ENCODE measurements at places on chromosomes 2 and 18.

- DNase-seq: no peak
Observed at GRCh38 chr2:85503168-85503850, 35.7 kb upstream of the MAT2A start.

GRCh38 chr2:36582951-36583350, 15.0 kb downstream of the FEZ2 start:
- no peak for DNase-seq

- no peak for DNase-seq
Observed at GRCh38 chr18:75548353-75548905, 120.9 kb upstream of the SMIM21 start.

DNA sequence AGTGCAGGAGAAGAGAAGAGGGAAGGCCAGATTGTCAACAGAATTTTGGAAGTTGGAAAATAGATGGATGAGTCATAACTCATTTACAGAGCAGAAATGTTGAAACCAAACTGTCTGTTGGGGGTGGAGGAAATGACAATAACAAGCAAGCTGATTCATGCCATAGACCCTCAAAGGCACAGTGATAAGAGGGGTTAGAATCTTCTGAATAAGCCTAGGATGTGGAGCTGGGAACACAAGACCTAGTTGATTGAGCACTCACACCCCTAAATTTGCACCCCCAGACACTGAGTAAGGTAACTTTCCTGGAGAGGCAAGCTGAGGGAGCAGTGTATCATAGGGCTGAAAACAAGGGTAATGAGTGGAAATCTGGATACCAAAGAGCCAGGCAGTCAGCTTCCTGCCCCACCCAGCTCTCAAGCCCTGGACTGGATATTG, 141.4 kb downstream of the SCG2 start:
- DNase-seq: no peak

DNA sequence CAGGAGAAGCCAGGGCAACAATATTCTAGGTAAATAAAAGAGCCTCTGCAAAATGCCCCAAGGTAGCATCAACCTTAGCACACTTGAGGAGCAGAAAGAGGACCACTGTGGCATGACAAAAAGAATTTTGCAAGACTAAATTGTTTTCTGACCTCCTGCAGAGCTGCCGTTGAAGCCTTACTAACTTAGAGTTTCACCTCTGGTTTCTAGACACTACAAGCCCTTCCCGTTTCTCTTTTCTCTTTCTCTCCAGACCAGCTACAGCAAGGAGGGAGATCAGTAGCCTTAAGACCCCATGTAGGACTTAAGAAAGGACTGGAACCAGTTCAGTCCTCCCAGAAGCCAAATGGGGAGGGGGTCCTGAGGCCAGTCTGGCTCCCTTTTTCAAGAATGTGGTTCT, 73.3 kb upstream of the SP3 start:
- DNase-seq: no peak

DNA sequence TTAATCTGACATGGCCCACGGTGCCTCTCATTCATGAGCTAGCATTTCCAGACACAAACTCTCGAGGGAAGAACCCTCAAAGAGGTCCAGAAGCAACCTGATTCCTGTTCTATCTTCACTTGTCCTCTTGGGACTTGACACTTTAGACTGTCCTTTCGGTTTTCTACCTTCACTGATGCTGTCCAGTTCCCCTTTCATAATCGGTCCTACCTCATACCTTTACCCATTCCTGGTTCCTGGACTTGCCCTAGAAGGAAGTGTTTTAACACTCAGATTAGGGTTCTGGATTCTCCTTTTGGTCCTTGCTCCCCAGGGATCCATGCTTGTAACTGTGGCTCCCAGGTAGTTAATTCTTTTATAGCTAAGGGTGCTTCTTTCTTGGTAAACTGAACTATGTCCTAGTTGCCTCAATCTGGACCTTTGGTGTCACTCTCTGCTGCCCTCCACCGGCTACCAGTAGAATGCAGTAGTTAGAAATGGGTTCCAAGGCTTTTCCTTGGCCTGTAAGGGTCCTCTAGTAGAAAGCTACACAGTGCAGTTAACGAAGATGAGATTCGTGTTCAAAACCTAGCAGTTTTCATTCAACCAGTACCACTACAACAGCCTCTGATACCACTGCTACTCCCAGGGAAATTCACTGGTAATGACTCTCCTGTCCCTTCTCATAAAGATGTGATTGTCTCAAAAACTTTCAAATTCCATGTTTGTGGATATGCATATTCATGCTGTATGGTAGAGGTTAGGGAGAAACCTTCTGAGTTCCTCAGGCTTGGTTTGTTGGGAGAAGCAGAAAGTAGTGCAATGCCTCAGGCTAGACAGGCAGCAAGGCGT, 178.1 kb upstream of the CYP26B1 start:
- DNase-seq: no peak

DNA sequence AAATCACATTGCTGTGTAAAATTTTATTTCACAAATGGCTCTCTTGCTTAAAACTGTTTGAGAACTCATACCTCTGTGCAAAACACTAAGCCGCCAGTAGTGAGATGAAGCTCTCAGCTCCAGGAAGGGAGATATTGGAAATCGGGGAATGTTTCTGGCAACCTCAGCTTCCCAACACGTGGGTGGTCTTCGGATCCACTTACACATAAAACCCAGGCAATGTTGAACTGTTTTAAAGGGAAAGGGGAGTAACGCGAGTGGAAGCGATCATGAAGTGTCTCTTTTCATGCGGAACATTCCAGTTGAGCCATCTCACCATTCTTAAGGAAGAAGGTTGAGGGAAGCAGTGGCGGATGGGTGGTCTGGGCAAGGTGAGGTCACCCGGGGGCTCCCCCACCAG, 136.8 kb downstream of the ASB1 start:
- DNase-seq: no peak

DNA sequence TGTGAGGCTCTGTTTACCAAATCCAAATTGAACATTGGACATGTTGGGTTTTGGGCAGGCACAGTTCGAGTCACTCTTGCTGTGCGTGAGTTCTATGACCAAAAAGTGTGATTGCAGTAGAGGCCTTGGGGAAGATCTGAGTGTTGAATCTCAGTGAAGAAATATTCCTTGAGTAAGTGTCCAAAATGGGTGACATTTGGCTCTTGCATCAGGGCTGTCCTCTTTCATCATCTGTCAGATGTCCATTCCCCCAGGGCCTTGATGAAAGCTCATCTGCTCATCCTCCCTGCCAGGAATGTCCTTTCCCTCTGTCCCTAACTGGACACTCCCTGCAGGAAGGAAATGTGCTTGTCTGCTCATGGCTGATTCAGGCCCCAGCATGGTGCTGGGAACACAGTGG, 6.4 kb upstream of the SFTPB start:
- no peak for DNase-seq

GRCh38 chr2:12890066-12890465, 173.3 kb downstream of the TRIB2 start:
- no peak for DNase-seq

GRCh38 chr18:55470826-55471225, 117.2 kb downstream of the TCF4 start:
- DNase-seq: no peak

DNA sequence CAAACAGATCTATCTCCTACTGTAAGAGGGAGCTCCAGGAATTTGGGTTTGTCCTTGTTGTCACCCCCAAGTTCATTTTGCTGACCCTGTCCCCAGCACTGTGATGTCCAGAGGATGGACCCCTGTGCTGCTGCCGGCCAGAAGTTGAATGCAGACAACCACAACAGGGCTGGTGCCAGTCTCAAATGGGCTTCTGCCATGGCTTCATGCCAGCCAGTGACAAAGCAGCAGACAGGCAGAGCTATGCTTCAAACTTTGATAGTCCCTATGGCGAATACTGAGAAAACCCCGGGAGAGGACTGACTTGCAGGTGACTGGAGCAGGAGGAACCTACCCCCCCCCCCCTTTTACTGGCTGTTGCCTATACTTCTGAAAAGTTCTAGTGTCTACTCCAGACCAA, 3.2 kb downstream of the SMAD7 start:
- no peak for DNase-seq

GRCh38 chr18:10688766-10689165, 162.9 kb downstream of the NAPG start:
- no peak for DNase-seq

DNA sequence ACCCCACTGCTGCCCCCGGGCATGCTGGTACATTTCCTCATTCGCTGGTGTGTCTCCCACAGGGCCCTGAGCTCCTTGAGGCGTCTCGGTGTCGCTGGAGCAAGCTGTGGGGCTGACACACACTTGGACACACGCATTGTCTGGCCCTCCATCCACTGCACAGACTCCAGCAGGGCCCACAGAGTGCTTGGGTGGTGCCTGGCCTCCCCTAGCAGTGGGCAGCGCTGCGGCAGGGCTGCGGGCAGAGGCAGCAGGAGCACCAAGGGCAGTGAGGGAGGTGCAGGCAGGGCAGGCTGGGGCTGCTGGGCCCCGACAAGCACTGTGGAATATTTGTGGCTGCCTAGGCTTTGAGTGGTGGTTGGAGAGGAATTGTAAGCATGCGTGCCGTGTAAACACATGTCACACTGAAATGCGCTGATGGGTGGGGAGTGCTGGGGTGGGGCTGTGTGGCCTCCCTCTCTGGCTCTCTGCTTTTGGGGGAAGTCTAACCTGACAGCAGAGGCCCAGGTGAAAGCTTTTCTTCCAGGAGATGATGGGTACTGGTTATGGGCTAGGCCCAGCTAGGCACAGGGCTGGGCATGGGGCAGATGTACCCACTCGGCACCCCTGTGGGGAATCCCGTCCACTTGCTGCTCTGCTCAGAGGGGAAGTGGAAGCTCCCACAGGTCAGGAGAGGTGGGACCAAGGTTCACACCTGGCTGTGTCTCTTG, 55.5 kb upstream of the HS6ST1 start:
- no peak for DNase-seq

GRCh38 chr18:51568151-51568550, 370.7 kb upstream of the MEX3C start:
- DNase-seq: no peak

DNA sequence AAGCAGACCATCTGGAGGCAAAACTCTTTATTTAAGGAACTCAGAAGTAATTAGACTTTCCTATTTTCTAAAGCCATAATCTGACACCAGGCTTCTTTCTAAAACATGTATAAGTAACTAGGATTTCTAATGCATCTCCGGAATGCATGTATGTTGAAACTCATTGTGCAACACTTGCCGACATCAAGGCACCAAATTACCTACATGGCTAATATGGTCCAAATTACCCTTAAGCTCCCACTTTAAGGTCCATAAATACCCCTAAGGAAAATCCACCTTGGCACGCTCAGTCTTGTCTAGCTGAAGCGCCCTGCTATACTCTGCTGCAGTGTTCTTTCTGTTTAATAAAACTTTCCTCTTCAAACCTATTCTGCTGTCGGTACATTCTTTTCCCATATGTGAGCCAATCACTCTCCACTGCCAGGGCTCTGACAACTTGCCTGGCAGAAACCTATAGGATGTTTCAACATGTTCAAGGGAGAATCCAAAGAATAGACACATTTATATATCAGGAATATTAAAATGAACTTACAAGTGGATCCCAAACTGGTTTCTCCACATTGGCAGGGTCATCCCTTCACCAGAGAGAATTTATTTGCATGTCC, 171.9 kb downstream of the GALNT1 start:
- DNase-seq: no peak

GRCh38 chr2:25127646-25128045, 40.7 kb downstream of the POMC start:
- DNase-seq: peak; percentile 26

DNA sequence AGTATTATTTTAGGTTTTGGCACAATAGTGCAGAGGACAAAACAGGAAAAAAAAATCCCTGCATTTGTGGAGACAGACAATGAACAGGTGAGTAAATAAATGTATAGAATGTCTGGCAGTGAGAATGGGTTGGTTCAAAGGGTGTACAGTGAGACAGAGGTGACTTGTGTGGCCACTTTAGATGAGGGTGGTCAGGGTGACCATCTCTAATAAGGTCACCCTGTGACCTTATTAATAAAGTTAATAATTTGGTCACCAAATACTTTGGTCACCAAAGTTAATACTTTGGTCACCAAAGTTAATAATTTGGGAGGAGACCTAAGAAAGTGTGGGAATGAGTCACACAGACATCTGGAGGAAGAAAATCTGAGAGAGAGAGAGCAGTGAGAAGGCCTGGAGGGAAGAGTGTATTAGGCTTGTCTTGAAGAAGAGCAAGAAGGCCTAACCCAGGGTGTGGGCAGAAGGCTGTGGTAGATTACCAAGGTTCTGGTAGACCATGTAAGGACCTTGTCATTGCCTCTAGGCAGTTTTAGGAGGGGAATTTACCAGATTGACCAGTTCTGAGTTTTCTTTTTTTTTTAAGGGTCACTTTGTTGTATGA, 1368.4 kb upstream of the CELF4 start:
- no peak for DNase-seq

- no peak for DNase-seq
Observed at GRCh38 chr2:231513746-231514224, 16.5 kb downstream of the NMUR1 start.

GRCh38 chr2:142585785-142586184, 291.7 kb upstream of the KYNU start:
- no peak for DNase-seq

GRCh38 chr2:137942833-137943677, 21.2 kb upstream of the HNMT start:
- no peak for DNase-seq

DNA sequence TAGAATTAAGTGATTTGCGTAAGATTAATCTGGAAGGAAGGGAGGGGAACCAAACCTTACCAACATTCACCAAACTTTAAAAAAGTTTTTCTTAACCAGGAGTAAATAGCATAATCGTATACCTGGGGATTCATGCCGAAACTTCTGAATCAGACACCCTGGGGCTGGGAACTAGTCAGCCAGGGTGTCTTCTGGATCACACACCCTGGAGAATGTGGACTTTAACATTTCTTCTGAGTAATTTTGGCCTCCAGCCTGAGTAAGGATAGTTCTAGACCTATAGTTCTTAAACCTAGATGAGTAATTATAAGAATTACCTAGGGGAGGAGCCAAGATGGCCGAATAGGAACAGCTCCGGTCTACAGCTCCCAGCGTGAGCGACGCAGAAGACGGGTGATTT, 44.1 kb upstream of the MEIS1 start:
- DNase-seq: no peak

DNA sequence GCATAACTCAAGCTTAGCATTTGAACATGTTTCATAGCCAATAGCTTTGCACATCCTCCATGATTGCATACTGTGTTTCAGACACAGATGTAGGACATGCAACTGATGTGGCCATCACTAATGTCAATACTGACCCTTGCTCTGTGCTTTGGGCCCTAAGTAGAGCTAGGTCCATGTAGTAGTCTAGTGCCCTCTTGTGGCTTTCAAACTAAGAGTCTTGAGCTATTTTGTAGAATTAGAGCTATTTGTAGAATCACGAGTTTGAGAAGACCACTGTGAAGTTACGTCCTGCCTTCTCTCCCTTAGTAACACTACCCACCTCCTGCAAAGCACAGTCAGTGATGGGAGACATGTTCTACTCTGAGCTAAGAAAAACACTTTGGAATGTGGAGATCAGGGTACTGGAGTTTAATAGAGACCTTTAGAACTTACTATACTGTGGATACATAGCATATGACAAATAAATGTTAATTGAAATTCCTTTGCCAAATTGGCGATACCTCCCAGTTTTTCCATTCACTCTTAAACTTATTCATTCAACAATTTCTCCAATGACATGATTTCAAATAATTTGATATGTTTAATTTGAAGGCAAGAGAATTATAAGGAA, 306.5 kb upstream of the TNP1 start:
- peak; percentile 57 for DNase-seq

All from fibroblast of the conjunctiva (primary cell).